ENCODE measurements at places on chromosomes 7 and 10.
A peak's percentile ranks its signal among the peaks of the same experiment; 100 is the strongest.

- DNase-seq, result no peak
Measured at GRCh38 chr7:73555411-73555982, 2.0 kb downstream of the BCL7B start.

- no peak for DNase-seq
Measured at GRCh38 chr10:30688456-30688855, 58.9 kb upstream of the LYZL2 start.

- DNase-seq, result peak; percentile 63
Measured at GRCh38 chr10:5434017-5434753, 21.8 kb downstream of the NET1 start.

DNA sequence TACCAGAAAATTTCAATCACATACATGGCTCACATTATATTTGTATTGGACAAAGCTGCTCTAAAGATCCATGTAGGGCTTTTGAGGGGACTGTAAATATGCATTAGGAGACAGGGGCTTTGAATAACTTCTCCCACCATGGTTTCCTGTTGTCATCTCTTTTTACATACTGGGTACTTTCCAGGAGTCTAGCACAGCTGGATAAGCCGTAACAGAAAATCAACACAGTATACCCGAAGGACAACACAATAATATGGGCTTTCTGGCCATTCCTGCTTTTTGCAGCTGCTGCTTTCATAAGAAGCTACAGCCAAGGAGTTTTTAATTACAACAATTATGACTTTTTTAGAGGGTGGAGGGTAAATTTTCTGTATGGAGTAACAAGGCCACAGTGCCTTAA is 63.4 kb upstream of the SRPK2 start:
- DNase-seq, result no peak

GRCh38 chr7:41777894-41778596 is 75.2 kb upstream of the INHBA start:
- DNase-seq, result no peak

- no peak for DNase-seq
Measured at GRCh38 chr10:14605231-14605925, 169.3 kb downstream of the FAM107B start.

DNA sequence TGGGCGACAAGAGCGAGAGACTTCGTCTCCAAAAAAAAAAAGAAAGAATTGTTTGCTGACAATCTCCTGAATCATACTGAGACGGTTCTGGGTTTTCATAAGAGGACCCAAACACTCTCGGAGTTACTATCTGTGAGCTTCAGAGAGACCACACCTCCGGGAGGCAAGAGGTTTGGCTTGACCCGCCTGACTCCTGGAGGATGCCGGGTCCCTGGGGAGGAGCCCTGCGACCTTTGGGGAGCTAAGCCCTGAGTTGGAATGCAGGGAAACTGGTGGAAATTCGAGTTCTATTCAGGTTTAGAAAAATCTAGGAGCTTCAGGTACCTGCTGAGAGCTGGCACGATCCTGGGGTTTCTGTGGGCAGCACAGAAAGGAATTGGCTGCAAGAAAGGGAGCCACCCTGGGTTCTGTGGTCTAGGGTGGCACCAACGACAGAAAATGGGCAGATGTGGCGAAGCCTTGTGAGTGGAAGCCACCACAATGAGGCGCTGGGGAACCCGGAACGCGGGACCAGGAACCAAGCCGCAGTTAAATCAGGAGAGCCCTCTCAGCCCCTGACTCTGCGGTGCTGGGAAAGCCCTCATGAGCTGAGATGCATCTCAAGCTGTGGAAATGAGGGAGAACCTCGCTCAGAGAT is 21.9 kb upstream of the GATAD1 start:
- DNase-seq, result peak; percentile 32

- peak; percentile 64 for DNase-seq
Measured at GRCh38 chr7:74625446-74625845, 32.1 kb upstream of the GTF2I start.

GRCh38 chr7:88073626-88074025 is 139.6 kb downstream of the ADAM22 start:
- no peak for DNase-seq

DNA sequence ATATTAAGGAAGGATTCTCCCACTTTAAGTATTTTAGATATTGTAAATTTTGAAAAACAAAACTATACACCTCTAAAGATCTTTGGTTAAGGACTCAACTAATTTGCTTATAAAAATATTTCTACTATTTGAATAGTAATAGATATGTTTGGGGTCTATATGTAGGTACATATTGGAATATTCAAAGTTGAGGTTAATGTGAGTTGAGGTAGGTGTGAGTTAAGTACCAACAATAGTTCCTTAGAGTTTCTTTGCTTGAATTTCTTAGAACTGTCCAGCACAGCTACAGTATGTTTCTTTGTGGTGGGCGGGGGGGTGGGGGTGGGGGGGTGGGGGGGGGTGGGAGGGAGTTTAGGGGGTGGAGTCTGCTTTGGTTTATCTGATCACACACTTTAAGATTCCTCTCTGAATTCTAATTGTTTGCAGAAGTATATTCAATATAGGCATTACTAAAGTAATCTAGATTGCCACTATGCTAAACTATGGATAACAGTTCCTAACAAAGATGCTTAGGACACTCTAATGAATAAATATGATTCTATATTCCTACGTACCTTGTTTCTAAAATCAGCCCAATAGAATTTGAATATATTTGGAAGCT is 2.1 kb downstream of the GRM3 start:
- no peak for DNase-seq

DNA sequence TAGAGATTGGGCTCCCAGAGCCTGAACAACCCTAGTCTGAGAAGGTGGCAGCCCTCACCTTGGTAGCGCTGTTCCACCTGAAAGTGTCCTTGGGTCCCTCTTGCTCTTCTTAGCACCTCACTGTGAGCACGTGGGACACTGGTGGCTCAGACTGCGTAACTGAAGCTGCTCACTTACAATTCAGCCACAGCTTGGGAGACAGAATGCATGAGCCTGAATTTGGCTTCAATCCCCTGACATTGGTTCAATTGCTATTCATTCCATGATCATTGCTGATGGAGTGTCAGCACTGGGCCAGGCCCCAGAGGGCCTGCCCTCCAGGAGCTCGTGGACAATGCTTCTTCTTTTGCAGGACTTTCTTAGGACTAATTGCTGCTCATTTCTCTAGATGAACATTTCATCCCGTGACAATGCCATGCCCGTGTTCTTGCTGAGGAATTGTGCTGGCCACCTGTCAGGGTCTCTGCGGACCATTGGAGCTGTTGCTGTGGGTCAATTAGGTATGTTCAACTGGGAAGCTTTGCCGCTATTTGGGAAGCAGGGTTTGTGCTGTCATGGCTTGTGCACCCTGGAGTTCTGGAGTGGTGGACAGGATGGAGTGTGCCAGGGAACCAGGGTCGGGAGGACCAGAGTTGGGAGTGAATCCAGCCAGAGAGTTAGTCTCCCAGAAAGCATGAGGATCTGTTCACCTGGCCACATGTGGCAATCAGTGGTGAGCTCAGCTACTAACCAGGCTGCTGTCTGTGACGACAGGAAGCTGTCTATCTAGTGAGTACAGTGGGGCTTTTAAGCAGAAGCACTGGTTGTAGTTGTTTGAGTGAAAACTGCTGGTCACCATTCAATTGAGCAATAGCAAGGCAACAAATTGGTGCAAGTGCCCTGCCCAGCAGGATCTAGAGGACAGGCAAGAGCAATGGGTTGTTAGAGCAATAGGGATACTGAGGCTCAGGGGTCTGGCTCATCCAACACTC is 105.1 kb downstream of the WDFY4 start:
- DNase-seq, result no peak

DNA sequence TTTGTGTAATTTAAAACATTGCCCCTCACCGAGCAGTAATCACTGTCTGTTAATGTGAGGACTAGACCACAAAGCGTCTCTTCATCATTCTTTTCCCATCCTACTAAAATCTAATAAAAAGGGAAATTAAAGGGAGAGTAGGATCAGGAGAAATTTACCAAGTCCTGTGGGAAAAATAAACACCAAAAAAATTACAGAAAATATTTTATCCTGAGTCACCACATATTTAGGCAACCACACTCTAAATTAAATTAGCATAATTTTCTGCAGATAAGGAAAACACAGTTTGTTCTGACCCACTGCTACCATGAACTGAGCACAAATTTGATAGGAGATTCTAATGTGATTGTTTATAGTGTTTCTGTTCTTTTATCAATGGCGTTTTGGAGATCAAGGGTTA is 49.3 kb downstream of the CCDC6 start:
- DNase-seq, result no peak

GRCh38 chr10:11986593-11987216 is 55.9 kb downstream of the UPF2 start:
- peak; percentile 84 for DNase-seq

DNA sequence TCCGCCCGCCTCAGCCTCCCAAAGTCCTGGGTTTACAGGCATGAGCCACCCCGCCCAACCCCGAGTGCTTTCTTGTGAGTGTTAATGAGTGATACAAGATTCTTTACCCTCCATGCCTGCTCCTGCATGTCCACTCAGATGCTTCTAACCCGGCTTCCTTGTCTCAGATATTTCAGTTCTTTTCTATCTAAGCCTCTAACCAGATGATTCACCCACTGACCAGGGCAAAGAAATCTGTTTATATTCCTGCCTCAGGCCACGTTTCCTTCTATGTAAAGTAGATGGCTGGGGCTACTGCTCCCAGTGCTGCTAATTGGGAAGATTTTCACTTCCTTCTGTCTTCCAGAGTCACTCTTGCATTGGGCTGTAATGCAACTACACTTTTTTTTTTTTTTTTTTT is 395.1 kb upstream of the ANKRD30A start:
- no peak for DNase-seq
